DMS53 (cell line): ENCODE measurements at places on chromosomes 1 and 21.

- no peak for DNase-seq
These were observed 19.4 kb downstream of the PLEKHA6 start for GRCh38 chr1:204340081-204340889.

DNA sequence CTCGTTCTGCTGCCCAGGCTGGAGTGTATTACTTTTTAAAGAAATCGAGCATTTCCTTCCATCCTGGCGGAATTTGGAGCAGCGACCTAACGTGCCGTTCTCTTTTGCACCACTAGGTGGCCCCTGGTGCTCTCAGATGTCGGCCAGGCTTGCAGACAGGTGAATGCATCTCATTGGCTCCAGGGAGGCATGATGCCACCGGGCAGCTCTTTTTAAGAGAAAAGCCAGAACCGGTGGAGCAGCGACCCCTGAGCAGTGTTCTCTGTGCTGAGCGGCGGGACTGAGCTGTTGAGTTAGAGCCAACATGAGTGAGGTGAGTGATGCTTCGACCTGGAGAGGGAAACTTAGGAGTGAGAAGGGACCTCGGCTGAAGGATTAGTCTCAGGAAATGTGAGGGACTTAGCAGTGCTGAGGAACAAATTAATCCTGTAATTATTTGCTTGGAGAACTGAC lies at the start of gene PCP4:
Gene PCP4 (plus strand): TSS at position 241 of the 453 bp plus-strand sequence. CDS start 64 bp downstream, at position 305.
- peak; percentile 85 for DNase-seq

DNA sequence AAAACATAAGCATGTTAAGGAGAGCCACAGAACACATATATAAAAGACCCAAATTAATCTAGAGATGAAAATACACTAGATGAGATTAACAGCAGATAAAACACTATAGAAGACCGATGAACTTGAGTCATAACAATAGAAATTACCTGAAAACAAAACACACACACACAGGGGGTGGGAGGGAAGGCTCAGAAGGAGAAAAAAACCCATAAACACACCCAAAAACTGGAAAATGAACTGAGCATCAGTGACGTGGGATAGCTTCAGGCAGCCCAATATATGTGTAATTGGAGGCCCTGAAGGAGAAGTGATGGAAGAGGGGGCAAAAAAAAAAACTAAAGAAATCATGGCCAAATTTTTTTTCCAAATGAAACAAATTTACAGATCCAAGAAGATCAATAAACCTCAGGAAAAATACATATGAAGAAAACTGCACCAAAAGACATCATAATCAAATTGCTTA lies 11.4 kb downstream of the ALDH9A1 start:
- no peak for DNase-seq

DNA sequence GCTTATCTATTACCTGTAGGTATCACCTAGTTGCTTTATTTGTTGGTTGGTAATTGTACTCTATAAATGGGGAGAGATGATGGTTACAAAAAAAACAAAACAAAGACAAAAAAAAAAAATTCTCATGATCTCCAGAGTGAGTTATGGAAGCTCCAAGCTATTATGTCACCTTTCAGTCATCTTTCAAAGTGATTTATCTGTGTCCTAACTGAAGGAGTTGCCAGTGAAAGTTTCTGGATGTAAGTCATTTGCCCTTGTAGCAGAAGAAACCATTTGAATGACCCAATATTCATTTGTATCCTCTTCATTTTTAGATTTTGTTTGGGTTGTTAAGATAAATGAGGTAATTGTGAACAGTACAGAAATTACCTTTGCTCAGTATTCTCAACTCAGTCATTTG lies 3.6 kb downstream of the SLC35F3 start:
- no peak for DNase-seq

- no peak for DNase-seq
These were observed 2.3 kb downstream of the TNNT2 start for GRCh38 chr1:201375169-201375568.

DNA sequence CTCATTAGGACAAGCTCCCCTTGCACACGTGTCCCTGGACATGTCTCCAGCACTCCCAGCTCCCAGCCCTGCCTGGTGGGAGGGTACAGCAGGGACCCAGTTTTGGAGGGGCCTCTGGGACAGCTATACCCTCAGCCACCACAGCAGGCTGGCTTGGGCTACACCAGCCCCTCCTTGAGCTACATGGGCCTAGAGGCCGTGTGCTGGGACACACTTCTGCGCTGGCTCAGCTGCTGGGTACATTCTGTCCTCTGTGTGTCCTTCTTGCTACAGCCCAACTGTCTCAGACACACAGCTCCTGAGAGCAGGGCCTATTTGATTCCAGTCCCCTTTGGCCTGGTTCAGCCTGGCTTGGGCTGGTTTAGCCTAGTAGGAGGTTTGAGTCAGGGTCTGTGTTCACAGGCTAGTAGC lies 26.7 kb downstream of the DMAP1 start:
- no peak for DNase-seq

DNA sequence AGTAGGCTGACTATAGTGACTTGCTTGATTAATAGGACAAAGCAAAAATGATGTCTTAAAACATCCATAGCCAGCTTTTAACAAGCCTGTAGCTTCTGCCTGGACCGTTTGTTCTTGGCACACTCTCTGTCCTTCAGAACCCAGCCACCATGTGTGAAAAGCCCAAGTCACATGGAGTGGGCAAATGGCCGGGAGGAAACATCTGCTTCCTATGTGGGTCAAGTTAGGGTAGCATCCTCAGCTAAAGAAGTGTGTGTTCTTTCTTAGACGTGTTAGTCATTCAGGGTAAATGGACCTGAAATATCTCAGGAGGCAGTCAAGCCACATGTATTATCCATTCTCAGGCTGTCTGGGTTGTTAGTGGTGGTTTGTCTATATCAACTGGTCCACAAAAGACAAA lies 23.4 kb downstream of the RD3 start:
- no peak for DNase-seq

- DNase-seq: peak; percentile 21
These were observed 64.0 kb downstream of the CHD5 start for GRCh38 chr1:6116137-6116536.

DNA sequence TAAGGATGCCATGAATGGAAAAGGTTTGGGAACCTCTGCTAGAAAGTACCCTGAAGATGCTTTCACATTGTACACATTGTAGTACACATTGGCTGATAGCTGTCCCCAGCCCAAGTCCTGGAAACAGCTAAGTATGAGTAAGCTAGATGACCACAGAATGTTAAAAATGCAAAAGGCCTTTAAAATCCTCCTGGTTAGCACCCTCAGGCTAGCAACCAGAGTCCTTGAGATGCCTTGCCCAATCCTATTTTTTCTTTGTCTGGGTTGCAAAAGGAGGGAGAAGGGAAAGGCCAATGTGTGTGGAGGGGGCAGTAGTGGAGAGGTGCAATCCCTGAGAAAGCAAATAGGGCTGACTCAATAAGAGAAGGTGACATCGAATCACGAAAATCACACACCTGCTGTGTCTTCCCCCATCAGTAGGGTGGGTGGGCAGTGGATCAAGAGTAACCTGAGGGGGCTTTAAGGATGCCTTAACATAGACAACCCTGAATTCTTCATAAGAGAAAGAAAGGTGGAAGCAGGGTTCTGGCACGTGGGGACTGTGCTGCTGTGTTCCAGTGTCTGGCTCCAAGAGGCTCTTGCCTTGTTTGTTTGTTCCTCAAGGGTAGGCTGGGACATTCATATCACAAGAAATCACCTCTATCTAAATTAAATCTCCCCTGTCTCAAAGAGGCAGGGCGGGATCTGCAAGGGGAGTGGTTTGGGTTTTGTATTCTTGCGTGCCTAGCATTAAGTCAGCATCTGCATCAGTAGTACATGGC lies 266.2 kb upstream of the PLXNA2 start:
- no peak for DNase-seq

- no peak for DNase-seq
These were observed 34.0 kb downstream of the BACH1 start for GRCh38 chr21:29332461-29333362.

- DNase-seq: peak; percentile 36
These were observed 7.8 kb downstream of the NUAK2 start for GRCh38 chr1:205313563-205314308.

DNA sequence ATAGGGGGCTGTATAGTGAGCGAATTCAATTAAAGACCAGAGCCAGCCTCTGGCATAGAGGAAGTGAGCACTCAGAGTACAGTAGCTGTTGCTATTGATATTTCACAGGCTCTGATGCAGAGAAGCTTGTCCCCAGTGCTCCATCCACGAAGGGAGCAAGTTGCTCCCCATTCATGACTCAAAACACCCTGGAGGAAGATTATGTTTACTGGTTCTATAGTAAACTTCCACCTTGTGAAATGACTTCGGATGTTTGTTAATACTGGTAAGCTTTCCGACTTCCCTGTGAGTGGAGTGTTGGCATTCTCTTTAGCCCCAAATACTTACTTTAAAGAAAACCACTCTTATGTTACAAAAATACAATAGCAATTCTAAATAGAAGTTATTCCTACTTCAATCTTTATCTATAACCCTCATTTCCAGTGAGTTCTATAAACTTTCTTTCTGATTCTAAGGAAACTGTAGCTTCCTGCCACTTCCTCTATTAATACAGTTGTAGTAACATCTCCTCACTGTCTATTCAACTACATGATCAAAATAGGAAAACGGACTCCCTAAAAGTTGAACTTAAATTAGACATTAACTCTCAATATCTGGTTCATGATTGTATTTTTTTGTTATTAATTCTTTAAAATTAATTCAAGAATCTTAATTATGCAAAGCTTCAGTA lies 46.4 kb downstream of the ZNF281 start:
- DNase-seq: no peak

DNA sequence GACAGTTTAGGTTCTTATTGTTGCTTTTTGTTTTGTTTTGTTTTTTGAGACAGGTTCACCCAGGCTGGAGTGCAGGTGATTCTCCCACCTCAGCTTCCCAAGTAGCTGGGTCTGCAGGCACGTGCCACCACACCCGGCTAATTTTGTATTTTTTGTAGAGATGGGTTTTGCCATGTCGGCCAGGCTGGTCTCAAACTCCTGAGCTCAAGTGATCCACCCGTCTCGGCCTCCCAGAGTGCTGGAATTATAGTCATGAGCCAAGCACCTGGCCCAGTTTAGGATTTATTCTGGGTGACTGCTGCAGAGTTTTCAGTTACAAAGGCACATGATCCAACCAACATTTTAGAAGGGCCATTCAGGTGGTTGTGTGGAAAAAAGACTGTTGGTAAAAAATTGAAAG lies 102.0 kb downstream of the SPAG17 start:
- DNase-seq: no peak

DNA sequence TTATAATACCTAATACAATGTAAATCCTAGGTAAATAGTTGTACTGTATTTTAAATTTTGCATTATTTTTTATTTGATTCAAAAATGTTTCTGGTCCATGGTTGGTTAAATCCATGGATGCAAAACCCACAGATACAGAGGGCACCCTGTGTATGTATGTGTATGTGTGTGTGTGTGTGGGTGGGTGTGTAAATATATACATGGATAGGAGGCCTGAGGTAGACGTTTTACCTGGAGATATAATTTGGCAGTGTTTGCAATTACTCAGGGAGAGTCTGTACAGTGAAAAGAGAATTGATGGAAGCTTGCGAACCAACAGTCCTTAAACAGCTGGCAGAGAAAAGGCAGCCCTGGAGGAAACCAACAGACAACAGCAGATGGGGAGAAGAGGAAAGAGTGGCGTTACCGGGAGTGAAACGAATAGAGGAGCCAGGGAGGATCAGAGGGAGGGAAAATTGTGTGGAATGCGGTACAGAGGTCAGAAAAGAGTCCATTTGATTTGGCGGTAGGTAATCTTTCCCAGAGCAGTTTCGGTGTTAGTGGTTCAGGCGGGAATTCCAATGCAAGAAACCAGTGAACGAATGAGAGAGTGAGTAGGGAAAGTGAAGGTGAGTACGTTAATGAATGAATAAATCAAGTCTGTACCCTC lies 47.9 kb upstream of the NBL1 start:
- peak; percentile 85 for DNase-seq

DNA sequence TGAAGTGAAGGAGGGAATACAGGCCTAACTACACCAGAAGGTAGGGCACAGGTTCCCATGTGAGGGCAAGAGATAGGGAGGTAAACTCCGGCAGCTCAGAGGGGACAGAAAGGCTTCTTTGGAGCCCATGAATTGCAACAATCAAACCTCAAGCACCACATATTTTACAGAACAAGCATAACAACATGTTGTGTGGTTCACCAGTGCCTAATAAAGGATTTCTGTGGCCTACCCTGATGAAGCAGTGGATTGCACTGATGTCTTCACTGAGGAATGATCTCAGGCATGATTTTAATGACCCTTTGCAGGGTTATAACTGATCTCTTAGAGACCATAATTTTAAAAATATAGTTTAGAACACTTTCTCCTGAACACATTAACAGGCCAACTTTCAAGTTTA lies 77.4 kb downstream of the RUNX1 start:
- DNase-seq: no peak

GRCh38 chr1:74467786-74468377 lies 44.5 kb downstream of the LRRC53 start:
- peak; percentile 97 for DNase-seq

DNA sequence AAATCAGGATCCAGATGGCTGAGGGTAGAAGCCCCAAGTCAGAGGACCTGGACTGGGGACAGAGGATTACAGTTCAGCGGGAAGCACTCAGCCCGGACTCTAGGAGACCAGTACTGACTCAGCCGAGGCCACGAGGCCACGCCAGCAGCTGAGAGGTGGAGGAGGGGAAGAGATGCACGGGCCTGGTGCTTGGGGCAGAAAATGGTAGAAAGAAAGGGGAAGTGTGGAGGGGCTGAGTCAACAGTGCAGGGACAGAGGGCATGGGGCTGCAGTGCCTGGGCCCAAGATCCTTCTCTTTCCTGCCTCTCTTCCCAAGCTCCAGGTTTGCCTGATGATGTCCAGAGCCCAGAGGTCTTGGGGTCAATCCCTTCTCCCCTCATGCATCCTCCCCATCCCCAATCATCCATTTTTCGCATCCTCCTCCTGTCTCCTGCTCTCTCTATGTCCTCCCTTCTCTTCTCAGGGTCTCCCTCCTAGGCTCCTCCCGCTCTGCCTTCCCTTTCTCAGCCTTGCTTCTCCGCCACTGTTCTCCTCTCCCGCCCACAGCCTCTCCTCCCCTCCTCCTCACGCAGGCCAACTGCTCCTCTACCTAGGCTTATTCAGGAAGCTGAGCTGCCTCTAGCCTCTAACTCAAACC lies 7.7 kb downstream of the ARHGEF2 start:
- no peak for DNase-seq

DNA sequence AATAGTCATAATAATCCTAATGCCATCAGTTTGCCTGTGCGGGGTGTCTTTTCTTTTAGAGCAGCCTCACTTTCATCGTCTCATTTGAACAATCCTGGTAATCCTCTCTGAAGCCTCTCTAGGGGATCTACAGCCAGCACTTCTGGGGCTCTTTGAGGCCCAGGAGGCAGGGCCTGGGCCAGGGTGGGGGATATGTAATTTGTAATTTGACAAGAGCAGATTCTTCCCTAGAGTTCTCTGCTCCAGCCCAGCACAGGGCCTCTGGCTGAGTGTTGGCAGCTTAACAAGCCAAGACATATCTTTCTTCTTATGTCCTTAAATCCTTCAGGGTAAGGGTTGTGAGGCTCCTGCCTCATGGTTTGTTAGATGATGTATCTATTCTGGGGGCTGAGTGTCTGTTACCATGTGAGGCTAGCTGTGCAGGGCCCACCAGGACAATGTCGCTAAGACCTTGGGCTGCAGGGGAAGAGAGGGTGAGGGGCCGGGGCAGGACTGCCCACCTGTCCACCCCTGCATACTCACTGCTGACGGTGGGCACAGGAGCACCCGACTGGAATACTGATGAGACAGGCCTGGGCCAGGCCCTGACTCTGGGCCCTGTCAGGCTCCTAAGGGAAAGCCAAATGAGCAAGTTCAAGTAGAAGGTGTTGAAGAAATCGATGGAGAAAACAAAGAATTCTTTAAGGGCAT lies 45.3 kb upstream of the PARP1 start:
- no peak for DNase-seq
